Jurkat, Clone E6-1 (cell line): ENCODE measurements at places on chromosomes 4 and X.

GRCh38 chr4:114237997-114238396, 258.6 kb upstream of the ARSJ start:
- no peak for DNase-seq

DNA sequence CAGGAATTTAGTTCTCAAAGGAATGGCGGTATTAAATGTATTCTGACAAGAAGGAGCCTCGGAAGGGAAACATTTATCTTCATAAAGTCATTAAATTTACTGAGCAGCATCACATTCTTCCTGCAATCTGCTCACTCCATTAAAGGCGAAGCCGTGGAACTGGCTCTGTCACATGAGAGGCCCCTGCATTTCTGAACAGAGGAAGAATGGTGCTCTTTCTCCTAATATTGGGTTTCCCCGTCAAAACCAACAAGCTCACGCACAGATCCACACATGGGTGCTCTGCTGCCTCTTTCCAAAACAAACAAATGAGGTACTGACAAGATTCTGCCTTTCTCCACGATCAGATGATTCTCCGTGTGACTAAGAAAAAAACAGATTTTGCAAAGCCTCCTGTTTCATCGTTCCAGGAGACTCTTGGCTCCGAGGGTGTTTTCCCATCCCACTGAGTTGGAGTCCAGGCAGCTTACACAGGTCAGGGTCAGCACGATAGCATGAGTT, 191.2 kb downstream of the IDS start:
- DNase-seq, result no peak

GRCh38 chrX:129495900-129496299, 27.4 kb downstream of the SMARCA1 start:
- no peak for DNase-seq

GRCh38 chrX:101550362-101550750, at the start of gene ARMCX1:
TSS of gene ARMCX1 (plus strand) at chrX:101550547. CDS start at chrX:101552931, 2,384 bp downstream.
- no peak for DNase-seq

- no peak for DNase-seq
Measured at GRCh38 chrX:48601741-48602394, 4.6 kb downstream of the WDR13 start.

- DNase-seq, result no peak
Measured at GRCh38 chr4:3313139-3313538, 20.3 kb downstream of the RGS12 start.

GRCh38 chr4:4315461-4316149, 25.6 kb downstream of the ZBTB49 start:
- DNase-seq, result no peak

- no peak for DNase-seq
Measured at GRCh38 chr4:110152386-110152785, 46.0 kb downstream of the ELOVL6 start.

- no peak for DNase-seq
Measured at GRCh38 chrX:134588806-134589205, 69.5 kb downstream of the PLAC1 start.

DNA sequence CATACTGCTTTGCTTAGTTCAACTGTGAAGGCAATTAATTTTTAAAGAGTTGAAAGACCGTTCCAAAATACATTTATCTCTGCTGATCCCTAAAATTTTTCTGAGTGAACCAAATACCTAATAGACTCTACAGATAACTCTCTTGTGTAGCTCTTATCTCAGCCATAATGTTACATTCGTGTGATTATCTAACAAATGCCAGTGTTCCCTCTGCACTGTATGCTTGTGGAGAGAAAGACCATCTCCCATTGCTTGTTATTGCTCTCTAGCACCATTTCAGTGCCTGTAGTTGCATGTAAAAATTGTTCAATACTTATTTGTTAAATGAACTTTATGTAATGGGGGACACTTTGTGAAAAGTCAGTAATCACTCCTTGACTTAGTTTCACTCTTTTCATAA, 81.3 kb upstream of the ATOH1 start:
- no peak for DNase-seq

DNA sequence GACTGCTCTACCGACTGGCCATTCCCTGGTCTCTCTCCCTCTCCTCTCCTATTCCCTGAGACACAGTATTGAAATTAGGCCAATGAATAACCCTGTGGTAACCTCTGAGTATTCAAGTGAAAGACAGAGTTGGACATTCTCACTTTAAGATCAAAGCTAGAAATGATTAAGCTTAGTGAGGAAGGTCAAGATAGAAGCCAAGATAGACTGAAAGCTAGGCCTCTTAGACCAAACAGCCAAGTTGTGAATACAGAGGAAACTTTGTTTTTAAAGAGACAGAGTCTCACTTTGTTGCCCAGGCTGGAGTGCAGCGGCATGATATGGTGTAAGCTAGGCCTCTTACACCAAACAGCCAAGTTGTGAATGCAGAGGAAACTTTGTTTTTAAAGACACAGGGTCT, 64.6 kb downstream of the KDM6A start:
- DNase-seq, result no peak

DNA sequence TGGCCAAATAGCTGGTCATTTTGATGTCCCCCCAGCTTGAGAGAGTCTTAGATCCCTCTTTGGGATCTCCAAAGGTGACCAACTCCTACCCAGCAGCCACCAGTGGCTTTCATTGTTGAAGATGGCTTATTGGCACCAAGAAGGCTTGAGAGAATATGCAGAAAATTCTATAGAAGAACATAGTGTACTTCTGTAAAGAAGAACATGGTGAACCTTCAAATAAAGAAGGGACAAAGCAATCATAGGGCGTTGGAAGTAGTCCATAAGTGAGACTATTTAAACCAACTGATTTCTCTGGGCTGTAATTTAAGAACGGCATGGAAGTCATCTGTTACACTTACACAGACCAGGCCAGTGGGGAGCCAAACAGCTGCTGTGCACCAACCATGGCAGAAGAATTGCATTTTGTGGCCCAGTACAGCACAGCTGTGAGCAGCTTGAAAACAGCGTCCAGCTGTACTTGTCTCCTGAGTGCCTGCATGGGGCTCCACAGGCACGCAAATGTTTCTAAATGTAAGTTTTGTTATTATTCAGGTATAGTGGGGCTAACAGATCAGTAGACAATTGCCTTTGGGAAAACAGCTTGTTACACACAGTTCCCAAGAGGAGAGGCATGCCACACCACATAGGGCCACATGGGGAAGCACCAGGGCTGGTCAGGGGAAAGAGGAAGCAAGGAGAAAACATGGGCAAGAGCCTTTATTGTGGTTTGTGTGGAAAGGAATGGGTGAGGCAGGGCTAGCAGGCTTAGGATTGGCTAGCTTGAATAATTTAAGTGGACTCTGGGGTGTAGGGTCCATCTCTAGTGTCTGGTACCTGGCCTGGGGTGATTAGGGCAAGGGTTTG, 125.0 kb downstream of the ARHGAP6 start:
- DNase-seq, result no peak

- no peak for DNase-seq
Measured at GRCh38 chr4:156512622-156513021, 459.0 kb downstream of the PDGFC start.

DNA sequence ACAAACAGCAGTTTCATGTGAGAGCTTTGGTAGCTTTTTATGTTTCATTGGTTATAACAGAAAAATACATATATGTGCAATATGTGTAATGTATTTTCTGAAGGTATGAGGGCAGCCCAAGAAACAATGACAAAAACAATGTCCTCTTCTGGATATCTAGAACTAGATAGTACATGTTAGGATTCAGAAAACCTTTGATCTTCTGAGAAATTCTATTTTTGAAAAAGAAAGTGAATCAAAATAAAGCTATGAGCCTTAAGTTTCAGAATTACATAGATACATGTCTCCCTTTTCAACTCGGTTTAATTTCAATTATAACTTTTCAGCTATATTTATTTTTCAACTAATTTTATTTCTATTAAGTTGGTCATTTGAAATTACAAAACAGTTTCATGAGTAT, 131.9 kb downstream of the REELD1 start:
- no peak for DNase-seq

DNA sequence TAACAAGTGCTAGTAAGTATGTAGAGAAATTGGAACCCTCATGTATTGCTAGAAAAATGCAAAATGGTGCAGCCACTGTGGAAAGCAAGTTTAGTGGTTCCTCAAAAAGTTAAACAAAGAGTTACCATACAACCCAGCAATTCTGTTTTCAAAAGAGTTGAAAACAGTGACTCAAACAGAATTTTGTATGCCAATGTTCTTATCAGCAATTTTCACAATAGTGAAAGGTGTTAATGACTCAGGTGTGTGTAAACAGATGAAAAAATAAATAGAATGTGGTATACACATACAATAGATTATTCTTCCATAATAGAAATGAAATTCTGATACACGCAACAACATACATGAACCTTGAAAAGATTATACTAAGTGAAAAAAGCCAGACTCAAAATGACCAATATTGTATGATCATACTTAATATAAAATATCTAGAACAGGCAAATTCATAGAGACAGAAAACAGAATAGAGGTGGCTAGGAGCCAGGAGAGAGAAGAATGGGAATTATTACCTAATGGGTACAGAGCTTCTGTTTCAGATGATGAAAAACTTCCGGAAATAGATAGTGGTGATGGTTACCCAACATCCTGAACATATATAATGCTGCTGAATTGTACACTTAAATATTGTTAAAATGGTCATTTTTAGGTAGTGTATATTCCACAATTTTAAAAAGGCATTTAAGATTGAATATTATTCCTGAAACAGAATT, 51.6 kb downstream of the WDFY3 start:
- no peak for DNase-seq

GRCh38 chr4:71026086-71026485, 32.6 kb downstream of the DCK start:
- DNase-seq, result no peak

DNA sequence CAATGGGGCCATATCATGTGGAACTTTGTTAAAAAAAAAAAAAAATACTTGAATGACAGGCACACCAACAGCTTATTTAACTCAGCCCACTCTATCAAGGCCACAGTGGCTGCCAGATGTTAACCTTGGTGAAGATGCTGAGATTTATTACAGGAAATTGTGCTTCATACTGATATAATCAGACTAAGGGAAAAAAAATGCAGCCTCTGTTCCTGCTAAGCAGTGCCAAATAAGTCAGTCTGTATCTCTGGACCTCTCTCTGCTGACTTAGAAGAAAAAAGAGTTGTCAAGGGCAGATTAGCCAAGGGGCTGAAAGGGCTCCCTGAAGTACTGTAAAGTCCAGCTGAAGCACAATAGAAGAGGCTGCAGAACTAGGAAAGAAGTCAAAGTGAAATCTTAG, 677.7 kb upstream of the HTR2C start:
- DNase-seq, result peak; percentile 2

GRCh38 chrX:40459571-40460158, 121.1 kb upstream of the ATP6AP2 start:
- DNase-seq, result no peak
